ENCODE measurements at places on chromosomes 6 and 20.

DNA sequence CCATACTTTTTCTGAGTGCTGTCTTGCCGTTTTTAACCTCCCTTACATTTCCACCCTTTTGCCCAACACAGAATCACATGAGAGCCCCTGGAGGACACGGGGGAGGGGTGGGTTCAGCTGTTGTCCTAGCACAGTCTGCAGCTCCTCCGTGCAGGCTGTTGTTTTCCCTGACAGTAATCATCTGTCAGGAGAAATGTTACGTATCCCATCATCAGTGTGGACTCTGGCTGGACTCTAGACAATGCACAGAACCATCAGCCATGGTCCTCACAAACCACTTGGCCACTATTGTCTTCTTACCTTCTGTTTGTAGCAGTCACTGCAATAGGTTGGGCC, 92.1 kb downstream of the RIN2 start:
- no peak for DNase-seq

GRCh38 chr6:123201869-123202372, 205.9 kb downstream of the CLVS2 start:
- no peak for DNase-seq

GRCh38 chr20:17611540-17612286, 41.8 kb downstream of the DSTN start:
- no peak for DNase-seq

DNA sequence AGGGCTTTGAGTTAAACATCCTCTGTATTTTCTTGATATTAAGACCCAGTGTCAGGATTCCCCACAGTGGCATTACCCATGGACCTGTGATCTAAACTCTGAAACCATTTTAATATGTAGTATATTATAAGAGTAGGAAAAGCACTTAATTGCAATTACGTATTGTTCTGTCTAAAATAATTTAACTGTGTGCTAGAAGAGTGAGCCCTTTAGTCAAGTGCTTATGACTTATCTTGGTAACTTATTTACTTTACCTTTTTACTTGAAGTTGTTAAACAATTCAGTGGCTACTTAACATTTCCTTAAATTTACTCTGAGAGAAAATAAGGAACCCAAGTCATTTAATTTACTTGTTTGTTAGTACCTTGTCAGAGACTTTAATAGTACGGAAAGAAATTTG, 173.6 kb downstream of the CDKAL1 start:
- DNase-seq: no peak

GRCh38 chr20:19408971-19409370, 196.5 kb downstream of the SLC24A3 start:
- no peak for DNase-seq

GRCh38 chr20:41179961-41180360, 42.6 kb downstream of the PLCG1 start:
- no peak for DNase-seq

DNA sequence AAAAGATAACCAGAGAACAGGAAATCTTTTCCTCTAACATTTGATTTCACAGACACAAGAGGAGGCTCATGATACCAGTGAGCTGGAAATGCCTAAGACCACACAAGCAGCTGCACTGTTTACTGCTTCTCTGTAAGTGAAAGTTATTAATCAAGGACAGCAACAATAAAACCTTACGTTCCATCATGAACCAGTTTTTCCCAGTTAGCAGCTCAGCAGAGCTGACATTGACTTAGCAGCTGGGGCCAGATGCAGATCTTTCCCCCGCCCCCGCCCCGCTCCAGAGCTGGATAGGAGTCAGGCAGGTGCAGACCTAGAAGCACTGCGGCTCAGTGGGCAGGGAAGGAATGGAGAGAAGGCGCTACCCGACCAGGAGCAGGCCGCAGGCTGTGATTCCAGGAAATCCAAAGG, 275.2 kb downstream of the GMDS start:
- peak; percentile 18 for DNase-seq

DNA sequence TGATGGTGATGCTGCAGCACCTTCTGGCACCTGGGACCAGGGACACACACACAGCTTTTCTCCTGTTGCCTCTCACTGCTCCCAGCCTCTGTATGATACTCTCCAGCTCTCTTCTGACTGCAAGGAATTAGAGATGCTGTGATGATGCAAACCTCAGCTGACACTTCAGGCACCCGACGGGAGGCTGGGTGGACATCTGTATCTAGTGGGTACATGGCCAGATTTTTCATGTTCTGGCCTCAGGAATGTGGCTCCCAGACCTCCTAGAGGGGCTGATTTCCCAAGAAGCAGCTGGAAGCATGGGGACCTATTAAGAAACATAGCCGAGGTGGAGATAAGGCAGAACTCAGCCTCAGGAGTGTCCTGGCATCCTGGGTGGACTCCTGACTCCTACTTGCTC, 6.8 kb upstream of the EPB41L1 start:
- DNase-seq: no peak

GRCh38 chr6:41191569-41191968, 9.4 kb downstream of the TREML2 start:
- no peak for DNase-seq

DNA sequence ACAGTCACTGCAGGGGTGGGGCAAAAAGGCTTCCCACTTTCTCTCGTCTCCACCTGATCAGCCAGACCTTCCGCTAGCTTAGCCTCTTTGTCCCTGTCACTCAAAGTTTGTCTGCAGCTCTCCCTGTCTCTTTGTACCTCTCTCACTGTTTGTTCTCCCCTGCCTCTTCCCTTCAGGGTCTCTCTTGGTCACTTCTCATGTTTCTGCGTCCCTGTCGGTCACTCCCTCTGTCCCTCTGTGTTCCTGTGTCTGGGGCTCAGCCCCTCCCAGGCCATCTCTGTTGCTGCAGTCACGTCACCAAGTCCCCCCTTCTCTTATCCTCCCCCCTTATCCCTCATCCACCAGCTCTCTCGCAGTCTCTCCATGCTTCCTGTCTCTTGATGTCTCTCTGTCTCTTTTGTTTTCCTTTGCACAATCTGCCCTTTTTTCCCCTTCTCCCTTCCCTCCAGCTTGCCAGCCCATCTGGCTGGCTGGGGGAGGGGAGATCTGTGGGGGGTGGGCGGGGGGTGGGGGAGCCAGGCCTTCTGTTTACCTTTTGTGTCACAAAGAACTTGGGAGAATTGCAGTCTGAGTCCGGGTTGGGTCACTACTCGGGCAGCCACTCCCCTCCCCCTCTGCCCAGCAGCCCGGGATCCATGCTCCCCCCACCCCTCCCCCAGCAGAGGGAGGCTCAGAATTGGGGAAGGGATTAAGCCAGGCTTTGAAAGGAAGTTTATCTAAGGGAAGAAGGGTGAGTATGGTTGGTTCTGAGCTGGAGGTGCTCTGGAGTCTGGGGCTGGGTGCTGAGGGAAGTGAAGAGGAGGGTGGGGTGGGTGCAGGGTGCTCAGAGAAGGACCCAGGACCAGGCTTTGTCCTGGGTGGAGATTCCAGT, 32.3 kb downstream of the FOXP4 start:
- peak; percentile 32 for DNase-seq

DNA sequence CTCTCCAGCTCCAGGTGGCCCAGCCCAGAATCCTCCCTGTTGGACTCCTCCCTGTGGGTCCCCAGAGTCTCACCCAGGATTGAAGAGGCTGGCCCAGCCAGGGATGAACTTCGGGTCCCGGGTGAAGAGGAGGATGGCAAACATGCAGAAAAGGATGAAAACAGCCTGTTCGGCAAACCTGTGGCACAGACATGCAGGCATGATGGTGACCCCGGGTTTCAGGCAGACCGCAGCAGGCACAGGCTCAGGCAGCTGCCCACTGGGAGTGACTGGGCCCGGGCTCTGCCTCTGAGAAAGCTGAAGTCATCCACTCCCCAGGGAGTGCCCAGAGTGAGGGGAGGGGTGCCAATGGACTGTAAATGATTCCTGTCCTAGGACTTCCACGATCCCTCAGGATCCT, 37.5 kb upstream of the OCSTAMP start:
- no peak for DNase-seq

DNA sequence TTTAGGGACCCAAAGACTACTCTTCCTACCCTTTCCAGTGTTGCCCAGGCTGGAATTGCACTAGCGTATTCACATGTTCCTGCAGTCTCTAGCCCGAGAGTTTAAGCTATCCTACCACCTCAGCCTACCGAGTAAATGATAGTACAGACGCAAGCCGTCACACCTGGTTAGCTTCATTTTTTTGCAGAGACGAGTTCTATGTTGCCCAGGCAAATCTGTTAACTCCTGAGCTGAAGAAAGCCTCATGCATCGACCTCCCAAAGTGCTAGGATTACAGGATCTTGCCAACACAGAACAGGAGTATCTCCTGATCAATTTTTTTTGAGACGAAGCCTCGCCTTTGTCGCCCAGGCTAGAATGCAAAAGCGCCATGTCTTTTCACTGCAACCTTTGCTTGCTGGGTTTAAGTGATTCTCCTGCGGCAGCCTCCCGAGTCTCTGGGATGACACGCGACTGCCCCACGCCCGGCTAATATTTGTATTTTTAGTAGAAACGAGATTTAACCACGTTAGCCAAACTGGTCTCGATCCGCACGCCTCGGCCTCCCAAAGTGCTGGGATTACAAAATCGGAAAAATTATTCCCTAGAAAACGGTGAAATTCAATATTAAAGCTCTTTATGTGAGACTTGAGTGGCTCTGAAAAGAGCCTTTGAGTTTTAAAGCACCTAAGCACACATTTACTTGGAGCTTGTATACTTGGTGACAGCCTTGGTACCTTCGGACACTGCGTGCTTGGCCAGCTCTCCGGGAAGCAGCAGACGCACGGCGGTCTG, 128.5 kb downstream of the HFE start:
- DNase-seq: no peak

DNA sequence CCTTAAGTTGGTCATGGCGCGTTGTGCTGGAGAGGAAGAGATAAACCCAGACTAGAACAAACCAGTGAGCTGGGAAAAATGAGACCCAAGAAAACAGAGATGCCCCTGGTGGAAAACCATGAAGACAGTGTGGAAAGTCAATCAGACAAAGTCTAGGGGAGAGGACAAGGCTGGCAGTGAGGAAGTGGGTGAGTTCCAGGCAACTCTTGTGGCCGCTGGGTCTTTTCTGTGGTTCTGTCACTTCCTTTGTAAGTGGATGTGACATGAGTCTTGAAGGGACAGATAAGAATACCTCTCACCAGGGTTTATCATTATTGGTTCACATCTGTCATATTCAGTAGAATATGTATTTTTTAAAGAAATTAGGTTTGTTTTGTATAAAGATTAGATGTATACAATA, 738.4 kb downstream of the DHX35 start:
- DNase-seq: no peak

DNA sequence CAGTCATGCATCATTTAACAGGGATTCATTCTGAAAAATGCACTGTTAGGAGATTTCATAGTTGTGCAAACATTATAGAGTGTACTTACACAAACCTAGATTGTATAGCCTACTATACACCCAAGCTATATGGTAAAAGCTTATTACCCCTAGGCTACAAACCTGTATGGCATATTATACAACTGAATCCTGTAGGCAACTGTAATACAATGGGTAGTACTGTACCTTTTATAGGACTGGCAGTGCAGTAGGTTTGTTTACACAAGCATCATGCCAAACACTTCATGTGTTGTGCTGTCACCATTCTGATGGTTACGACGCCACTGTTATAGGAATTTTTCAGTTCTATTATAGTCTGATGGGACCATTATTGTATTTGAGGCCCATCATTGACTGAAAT, 39.3 kb upstream of the KHDC1 start:
- DNase-seq: no peak

- no peak for DNase-seq
These were observed 3.9 kb downstream of the IP6K3 start for GRCh38 chr6:33742837-33743236.

DNA sequence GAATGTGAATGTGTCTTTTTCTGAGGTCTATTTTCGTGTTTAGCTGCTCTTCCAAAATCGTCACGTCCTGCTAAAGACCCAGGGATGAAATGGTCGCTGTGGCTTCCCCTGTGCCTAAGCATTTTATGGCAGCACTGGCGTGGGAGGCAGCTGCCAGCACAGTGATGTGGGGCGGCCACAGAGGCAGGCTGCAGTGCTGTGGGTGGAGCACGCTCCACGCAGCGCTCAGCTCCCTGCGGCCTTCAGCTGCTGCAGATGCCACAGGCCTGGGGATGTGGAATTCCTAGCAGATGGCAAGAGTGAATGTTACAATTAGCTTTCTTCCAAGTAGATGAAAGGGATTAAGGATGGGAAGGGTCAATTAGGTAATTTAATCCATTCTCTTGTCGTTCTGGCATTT, 242.6 kb downstream of the SMOC2 start:
- DNase-seq: no peak

DNA sequence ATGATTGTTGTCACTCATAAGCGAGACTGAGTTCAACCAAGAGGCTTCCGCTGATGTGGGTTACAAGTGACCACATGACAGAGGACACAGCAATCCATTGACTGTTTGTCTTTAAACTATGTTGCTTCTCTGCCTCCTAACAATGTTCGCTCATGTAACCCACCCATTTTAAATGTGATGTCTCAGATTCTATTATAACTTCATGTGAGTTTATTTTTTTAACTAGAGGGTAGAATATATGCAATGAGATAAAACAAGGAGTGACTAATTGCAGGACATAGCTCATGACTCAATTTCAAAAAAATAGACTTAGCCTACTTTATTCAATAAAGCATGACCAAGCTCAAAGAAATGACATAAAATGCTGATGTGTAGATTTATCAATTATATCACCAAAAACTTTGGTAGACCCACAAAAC, 119.2 kb upstream of the SASH1 start:
- DNase-seq: no peak

GRCh38 chr20:56624786-56625681, 4.1 kb upstream of the TFAP2C start:
- DNase-seq: no peak

DNA sequence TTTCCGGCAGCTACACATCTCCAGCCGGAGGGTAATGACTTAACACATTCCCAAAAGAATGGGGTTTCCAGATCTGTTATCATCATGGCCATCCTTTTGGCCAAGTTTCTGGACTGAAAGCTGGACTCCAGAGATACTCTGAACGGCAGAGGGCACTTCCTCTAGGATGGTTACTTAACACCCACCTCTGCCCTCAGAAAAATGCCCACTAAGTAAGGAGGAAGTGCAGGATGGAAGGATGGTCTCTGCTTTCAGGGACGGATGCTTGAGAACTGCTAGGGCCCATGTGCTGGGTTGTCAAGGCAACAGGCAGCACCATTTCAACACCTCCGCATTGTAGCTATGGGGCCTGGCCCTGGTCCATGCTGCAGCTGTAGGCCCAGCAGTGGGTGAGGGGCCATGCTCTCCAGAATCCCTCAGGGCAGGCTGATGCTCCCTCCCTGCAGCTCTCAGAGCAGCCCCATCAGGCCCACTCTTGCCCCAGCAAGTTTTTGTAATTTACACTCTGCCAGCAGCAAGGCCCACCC, 16.5 kb upstream of the TGM3 start:
- DNase-seq: no peak

Data from NCI-H774 (cell line).